ENCODE measurements at places on chromosomes 13 and 19.

- DNase-seq: no peak
Observed at GRCh38 chr19:4042731-4043082, 24.0 kb downstream of the ZBTB7A start.

DNA sequence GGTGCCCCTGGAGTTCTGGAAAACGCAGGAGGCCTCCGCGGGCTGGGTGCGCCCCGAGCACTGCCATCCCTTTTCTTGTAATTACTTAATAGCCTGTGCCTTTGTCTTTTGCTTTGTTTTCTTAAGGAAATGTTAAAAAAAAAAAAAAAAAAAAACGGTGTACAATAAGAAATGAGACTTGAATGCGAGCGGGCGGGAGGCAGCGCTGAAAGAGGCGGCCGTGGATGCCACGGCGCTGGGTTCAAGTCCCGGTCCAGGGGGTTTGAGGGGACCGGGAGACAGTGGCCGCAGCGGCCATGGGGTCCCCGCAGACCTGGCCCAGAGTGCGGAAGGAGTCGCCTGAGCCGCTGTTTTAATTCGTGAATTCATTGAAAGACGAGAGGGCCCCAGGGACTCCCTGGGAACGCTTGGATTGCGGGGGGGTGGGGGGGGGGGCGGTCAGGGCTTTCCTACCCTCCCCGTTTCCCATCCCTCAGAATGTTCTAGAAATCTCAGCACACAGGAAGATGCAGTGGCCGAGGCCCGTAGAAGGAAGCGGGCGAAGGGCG is 349.2 kb upstream of the ARGLU1 start:
- no peak for DNase-seq

DNA sequence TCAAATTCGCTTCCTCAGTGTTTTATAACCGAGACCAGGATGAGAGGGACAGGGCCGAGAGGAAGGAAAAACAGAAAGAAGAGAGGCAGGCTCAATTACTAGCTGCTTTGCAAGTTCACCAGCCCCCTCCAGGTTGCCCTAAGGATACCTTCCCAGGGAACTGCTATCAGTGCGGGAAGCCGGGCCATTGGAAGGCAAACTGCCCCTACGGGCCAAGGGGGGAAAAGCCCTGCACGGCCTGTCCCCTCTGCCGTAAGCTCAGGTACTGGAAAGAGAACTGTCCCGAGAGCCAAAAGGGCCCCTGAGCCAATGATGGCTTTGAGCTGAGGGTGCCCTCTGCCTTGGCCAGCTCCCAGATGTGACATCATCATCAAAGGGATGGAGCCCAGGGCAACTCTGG is 3.2 kb upstream of the ERVV-1 start:
- DNase-seq: no peak

- no peak for DNase-seq
Observed at GRCh38 chr13:113125506-113126264, 3.1 kb downstream of the F10 start.

DNA sequence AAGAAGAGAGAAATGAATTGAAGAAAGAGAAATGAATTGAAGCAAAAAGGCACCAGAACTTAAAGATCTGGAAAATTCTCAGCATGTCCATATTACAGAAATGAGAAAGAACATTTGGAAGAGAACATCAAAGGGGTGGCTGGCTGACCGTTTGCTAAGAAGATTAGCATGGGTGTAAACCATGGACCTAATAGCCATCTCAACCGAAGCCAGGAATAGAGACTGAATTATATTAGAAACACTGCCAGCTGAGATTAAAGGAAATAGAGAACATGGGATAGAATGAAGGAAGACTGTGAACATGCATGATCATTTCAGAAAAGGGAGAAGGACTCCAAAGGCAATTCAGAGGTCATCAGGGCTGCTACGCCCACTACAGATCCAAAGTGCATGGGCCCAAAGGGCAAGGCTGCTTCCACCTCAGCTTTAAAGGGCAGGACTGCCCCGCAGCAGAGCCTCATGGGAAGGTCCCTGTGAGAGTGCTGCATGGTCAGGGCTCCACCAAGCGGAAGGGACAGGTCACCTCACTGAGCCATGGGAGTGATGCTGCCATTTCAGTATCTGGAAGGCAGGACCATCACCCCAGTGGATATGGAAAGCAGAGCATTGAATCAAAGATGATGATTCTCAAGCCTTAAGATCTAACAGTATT is 23.1 kb downstream of the FNDC3A start:
- no peak for DNase-seq

DNA sequence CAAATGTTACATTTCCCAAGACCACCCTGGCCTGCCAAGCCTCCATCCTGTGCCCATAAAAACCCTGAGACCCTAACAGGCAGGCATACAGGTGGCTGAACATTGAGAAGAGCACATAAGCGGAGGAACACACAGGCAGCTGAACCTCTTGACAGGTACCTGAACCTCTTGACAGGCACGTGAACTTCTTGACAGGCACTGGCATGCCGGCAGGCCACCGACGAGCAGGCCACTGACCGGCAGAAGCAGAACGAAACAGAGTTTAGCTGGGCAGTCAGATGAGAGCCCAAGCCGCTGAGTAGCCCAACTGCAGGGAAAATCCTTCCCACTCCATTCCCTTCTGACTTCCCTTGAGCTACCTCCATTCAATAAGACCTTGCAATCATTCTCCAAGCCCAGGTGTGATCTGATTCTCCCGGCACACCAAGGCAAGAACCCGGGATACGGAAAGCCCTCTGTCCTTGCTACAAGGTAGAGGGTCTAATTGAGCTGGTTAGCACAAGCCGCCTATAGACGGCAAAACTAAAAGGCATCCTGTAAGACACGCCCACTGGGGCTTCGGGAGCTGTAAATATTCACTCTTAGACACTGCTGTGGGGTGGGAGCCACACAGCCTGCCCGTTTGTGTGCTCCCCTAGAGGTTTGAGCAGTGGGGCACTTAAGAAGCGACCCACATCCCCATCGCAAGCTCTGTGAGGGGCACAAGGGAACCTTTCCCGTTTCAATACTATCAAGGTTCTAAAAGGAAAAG is 2613.9 kb upstream of the PCDH20 start:
- no peak for DNase-seq

DNA sequence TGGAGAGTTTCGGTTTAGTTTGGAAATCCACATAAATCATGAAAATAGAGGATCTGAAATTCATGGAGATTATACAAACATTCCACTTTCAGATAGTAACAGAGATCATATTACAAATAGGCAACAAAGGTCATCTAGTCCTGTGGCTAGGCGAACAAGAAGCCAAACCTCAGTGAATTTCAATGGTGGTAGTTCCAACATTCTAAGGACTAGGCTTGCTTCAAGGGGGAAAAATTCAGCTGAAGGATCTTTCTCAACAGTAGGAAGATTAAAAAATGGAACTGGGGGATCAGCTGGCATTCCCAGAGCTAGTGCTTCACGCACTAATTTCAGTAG is 47.0 kb downstream of the FOXO1 start:
- no peak for DNase-seq

GRCh38 chr19:5916181-5916708 is 2.2 kb downstream of the CAPS start:
- no peak for DNase-seq

GRCh38 chr19:23070353-23071146 is 46.3 kb upstream of the ZNF730 start:
- no peak for DNase-seq

- no peak for DNase-seq
Observed at GRCh38 chr13:29805994-29806979, 44.1 kb downstream of the UBL3 start.

- no peak for DNase-seq
Observed at GRCh38 chr19:6233827-6234511, 45.8 kb downstream of the MLLT1 start.

GRCh38 chr13:70362820-70363570 is 254.7 kb upstream of the KLHL1 start:
- no peak for DNase-seq

DNA sequence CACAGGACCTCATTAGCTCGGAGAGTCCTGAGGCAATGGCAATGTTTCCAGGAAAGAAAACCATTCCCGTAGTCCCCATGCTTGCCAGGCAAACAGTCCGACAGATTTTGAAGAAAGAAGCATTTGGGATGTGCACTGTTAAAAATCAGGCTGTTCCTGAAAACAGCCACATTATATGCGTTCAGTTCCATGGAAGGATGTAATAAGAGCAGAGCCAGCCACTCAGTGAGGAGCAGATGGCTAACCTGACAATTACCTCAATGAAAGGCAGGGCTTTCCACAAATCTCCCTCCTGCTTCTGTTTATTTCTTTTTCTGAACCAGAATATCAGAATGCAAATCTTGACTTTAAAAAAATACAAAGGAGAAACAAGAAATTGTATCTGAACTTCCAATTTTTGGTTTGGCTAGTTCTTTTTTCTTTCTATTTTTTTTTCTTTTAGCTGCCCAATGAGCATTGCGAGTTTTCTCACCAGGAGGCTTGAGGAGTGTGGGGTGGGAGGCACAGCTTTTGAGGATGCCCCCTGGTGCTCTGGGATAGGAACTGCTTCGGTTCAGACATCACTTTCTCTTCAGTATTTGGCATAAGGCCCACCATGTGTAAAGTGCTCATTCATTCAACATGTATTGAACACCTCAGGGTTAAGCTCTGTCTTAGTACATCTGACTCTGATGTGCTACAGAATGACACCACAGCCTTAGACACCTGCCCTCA is 124.2 kb downstream of the TBC1D4 start:
- DNase-seq: peak; percentile 51

DNA sequence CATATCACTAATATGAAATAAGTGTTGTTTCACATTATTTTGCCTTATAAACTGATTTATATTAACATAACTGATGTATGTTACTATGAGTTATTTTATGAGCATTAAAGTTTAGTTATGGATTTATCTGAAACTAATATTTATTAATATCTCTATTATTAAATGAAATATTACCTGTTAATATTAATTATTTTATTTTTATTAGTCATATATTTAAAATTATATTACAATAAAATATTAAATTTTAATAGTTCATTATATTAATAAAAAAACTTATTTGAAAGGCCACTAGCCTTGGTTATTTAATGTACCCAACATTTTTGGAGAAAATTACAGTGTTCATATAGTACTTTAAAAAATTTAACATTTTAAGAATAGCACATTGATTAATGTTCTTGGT is 1643.4 kb upstream of the MIR17HG start:
- no peak for DNase-seq

- DNase-seq: no peak
Observed at GRCh38 chr19:55373993-55374757, 2.5 kb upstream of the TMEM190 start.

DNA sequence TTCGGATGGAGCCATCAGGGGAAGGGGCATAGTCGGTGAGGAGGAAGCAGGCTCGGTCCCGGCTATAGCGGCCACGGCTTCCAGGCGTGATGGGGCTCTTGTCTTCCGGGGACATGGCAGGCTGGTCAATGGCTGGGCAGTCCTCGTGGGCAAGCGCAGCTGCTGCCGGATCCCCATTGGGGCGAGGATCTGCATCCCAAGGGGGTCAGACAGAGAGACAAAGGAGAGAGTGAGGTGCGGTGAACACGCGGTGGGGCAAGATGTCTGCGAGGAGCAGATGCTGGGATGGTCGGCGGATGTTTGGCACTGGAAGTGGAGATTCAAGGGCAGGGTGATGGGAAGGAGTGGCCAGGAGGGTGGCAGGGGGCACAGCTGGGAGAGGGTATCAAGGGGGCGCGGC is 8.6 kb downstream of the KCNC3 start:
- DNase-seq: no peak

GRCh38 chr19:19654441-19654840 is 9.0 kb downstream of the ATP13A1 start:
- DNase-seq: no peak

GRCh38 chr19:38905620-38906019 is 5.9 kb downstream of the NFKBIB start:
- no peak for DNase-seq

DNA sequence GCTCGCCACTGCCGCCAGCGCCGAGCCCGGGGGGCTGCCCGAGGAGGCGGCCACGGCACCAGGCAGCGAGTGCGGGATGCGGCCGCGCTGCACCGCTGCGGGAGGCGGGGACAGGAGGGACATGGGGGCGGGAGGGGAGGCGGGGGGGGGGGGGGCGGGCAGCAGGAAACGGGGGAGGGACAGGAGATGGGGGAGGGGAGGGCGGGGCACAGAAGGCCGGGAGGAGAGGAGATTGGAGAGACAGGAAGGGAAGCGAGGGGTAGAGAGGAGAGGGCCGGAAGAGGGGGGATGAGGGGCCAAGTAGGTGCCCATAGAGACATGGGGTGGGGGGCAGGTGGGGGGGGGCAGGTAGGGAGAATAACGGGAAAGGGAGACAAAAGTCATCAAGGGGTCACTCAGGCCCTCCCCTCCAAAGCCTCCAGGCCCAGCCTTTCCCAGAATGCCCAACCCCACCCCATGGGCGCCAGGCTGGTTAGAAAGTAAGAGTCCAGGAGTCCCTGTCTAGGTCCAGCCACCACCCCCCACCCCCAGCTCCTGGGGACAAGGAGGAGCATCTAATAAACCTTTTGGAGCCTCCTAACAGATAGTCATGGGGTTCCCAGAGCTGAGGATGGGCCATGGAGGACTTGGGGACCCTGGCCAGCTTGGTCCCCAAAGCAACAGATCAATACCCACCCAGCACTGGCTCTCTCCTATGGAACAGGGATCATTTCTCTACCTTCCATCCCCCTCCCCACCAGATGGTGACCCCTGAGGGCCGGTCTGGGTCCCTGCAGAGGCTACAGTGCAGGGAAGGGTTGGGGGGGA is 9.5 kb downstream of the NR2F6 start:
- no peak for DNase-seq

DNA sequence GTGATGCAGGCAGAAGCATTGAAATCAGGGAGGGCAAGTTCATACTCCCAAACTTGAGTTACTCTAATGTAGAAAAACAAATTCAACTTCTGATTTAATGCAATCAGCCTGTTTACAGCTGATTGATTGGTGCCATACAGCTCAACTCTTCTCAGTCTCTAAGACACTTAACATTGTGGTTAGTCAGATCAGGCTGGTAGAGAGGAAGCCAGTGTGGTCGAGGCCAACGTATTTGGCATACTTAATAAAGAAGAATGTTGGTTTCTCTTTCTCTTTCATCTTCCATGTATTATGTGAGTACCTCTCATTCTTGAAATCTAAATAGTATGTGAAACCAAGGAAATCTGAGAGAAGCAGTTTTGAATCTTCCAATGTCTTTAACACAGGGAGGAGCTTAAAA is 255.0 kb upstream of the SLITRK1 start:
- DNase-seq: no peak

GRCh38 chr19:18428787-18429674 is 8.9 kb downstream of the ISYNA1 start:
- DNase-seq: peak; percentile 37

DNA sequence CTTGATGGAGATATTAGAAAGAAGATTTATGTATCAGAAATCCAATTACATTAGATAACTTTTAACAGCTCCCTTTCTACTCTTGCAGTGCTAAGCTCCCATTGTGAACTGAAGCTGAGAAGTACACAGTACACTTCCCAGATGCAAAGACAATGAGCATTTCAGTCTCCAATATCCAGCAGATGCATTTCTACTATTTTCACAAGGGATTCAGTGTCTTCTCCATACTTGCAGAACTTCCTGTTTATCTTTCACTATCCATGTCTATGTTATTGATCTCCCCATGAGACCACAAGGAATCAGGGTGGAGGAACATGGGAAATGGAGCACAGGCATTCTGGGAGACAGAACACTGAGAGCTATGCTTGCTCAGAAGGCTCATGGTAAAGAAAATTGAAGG is 207.5 kb downstream of the ENOX1 start:
- no peak for DNase-seq

- no peak for DNase-seq
Observed at GRCh38 chr13:100063333-100063732, 25.6 kb upstream of the PCCA start.
